ENCODE measurements at places on chromosomes 3 and 15.
A peak's percentile ranks its signal among the peaks of the same experiment; 100 is the strongest.

DNA sequence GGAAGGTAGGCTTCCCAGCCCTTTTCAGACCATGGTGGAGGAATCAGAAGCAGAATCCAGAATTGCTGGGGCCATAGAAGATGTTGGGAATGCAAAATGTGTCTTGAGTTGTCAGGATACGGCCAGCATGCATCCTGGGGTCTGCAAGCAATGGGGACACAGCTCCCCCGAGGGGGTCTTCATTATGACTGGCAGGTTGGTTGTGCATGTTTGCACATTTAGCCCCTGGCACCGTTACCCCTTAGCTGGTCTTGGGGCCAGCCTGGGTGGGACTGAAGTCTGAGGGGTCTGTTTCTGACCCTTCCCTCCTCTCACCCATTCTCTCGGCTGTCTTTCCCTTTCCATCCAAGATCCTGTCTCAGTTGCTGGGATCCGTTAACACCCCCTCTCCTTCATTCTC, 50.7 kb downstream of the STARD5 start:
- DNase-seq: no peak

- no peak for DNase-seq
Measured at GRCh38 chr15:62867844-62868243, 174.7 kb upstream of the TPM1 start.

GRCh38 chr3:172115787-172116186, 76.4 kb downstream of the FNDC3B start:
- no peak for DNase-seq

GRCh38 chr3:67897351-67898336, 243.2 kb upstream of the SUCLG2 start:
- no peak for DNase-seq

- DNase-seq: no peak
Measured at GRCh38 chr3:58474348-58474911, 17.5 kb upstream of the KCTD6 start.

GRCh38 chr15:74845581-74845980, 2.6 kb upstream of the ULK3 start:
- peak; percentile 51 for DNase-seq

DNA sequence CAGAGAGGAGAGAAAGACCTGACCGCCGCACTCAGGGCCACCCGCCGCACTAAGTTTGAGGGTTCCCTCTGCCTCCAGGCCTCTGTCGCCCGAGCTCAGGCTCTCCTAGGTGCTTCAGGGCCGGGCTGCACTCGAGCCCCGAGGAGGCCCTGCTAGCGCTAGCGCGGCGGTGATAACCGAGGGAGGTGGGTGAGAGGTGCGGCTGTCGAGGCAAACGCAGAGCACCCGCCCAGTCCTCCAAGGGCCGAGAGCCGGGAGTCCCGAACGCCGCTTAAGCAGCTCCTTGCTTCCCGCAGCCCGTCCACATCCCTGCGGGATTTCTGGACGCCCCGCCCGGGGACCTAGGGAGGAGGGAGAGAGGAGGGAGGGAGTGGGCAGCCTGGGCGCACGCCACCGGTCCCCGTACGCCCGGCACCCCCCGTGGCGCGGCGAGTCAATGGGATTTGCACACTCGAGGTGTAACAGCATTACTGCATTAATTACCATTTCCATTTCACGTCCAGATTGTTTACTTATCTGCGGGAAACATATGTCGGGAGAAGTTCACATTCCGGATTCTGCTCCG, 6.8 kb downstream of the SOX14 start:
- no peak for DNase-seq

DNA sequence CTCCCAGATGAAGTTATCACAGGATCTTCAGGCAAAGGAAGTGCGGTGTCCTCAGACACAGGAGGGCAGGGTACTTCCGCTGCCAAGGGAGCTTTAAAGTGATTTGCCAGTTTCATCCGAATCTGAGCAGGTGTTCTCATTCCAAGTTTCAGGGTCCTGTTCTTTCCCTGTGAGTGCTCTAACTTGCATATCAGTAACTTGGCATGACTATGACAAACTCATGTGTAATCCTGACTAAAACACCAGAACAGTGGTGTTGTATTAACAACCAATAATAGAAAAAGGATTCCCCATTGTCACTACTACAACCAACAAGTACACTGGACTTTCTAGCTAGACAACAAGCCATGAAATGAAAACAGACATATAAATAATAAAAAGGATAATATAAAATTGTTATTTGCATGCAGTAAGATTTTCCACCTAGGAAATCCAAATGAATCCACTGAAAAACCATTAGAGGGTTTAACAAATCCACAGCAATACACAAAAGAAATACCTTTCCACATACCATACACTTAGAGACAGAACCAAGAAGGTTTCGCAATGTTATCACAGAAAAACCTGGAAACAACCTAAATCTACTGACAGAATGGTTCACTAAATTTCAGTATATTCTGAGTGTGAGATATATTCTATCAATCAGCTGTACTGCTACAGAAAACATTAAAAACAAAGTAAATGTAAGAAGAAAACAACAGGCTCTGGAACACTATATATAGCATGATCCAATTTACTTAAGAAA, 40.9 kb upstream of the RPL35A start:
- no peak for DNase-seq

Measured in T-cell (primary cell).